Activated T-cell treated with anti-CD3 and anti-CD28 coated beads for 24 hours (primary cell): ENCODE measurements at places on chromosomes 16 and 17.

GRCh38 chr17:35765086-35765710, 4.5 kb downstream of the C17orf50 start:
- DNase-seq, result no peak

GRCh38 chr17:47716375-47716774, 16.7 kb upstream of the TBX21 start:
- no peak for DNase-seq

DNA sequence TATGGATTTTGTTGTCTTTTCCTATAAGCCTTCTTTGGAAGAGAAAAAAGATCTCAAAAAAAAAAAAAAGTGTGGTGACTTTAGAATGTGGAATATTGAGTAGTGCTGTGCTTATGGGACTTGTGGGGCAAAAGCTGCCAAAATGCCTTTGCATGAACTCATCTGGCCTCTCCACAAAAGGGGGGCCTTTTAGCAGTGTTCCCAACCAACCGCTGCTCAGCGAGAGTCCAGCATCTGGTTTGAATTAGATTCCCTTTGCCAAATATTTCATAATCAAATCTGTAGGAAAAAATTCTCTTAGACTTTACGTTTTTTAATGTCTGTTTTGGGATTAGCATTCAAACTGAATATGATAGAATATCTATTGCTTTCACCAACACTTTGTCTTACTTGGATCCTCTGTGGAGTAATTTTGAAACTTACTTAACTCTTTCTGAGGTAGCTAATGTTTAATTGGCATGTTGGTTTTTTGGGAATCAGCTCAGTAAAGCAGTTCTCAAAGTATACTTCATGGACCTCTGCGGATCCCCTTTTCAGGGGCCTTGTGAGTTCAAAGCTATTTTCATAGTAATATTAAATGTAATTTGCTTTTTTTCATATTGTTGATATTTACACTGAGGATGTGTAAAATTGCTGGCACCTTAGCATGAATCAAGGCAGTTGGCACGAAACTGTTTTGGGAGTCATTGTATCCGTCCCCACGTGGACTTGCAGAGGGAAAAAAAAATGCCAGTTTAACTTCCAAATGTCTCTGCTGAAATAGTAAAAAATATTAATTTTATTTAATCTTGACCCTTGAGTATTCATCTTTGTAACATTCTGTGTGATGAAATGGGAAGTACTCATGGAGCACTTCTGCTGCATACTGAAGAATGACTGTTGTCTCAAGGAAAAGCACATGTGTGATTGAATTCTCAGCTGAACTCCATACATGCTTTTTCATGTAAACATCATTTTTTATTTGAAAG, 34.7 kb upstream of the VPS4A start:
- DNase-seq, result no peak

GRCh38 chr17:51259564-51260236, at the start of gene MBTD1:
TSS of gene MBTD1 (minus strand) at chr17:51260049. CDS start at chr17:51225161, 34,888 bp downstream.
- peak; percentile 90 for DNase-seq

GRCh38 chr17:73949903-73950592, 253.4 kb upstream of the RPL38 start:
- DNase-seq, result no peak

DNA sequence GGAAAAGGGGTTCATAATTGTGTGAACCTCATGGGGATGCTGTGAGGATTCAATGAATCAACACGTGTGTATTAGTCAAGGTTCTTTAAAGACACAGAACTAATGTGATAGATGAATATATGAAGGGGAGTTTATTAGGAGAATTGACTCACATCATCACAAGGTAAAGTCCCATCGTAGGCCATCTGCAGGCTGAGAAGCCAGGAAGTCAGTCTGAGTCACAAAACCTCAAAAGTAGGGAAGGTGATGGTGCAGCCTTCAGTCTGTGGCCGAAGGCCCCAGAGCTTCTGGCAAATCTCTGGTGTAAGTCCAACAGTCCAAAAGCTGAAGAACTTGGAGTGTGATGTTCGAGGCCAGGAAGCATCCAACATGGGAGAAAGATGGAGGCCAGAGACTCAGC, 413.4 kb downstream of the CDH13 start:
- DNase-seq, result no peak

- DNase-seq, result no peak
Observed at GRCh38 chr16:63372815-63373214, 1336.6 kb upstream of the CDH8 start.

GRCh38 chr16:21685034-21685455, 21.3 kb downstream of the OTOA start:
- no peak for DNase-seq

DNA sequence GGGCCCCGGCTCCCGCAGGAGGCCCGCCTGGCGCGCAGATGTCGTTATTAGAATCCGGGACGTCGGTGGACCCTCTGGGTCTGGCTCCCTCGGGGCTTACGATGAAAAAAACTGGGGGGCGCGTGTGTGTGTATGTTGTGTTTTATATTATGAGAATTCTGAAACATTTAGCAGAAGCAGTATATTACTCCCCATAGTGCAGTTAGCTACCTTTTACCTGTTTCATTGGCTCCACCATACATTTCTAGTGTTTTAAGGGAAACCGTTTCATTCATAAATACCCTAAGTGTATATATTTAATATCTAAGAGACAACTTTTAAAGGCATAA, 486 bp upstream of the DNAJA2 start:
- no peak for DNase-seq

GRCh38 chr16:74950511-74950910, 34.4 kb downstream of the WDR59 start:
- no peak for DNase-seq

DNA sequence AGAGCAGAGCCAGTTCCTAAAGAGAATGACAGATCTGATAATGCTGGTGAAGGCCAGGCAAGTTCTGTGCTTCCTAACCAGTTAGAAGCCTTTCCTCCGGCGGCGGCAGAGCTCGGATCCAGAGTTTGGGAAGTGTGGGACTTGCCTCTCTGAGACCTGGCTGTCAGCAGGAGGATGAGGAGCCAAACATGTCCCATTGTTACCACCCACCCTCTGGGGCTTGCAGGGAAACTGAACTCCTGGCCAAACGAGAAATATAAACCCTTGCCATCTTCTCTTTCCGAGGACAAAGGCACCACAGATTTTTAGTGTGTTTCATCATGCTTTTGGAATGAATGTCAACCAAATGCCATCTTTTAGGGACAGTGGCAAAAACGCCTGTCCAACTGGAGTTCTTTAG, 80.2 kb upstream of the SMURF2 start:
- no peak for DNase-seq

- DNase-seq, result no peak
Observed at GRCh38 chr17:51362811-51363585, 102.7 kb downstream of the UTP18 start.

DNA sequence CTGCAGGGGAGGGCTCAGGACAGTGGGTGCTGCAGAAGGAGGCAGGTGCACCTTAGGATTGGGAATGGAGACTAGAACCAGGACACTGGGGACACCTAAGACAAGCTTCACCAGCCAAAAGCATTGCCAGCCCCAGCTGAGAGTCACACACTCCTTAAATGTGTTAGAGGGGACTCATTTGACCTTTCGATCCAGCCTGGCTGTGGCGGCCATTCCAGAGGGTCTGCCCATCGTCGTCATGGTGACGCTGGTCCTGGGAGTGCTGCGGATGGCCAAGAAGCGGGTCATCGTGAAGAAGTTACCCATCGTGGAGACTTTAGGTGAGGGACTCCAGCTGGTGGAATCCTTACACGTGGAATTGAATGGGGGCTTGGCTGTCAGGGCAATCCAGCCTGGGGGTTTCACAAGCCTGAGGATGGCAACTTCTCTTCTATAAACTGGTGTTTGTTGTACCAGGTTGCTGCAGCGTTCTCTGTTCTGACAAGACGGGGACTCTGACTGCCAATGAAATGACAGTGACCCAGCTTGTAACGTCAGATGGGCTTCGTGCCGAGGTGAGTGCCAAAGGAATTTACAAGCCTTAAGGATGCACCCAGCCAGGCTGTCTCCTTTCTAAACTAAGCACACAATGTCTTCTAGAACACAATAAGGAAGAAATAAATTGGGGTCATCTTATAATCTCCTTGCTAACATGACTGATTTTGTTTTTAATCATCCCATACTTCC, 65.3 kb downstream of the MEAK7 start:
- no peak for DNase-seq

- no peak for DNase-seq
Observed at GRCh38 chr16:65713181-65713808, 591.4 kb upstream of the CDH11 start.

- no peak for DNase-seq
Observed at GRCh38 chr16:73018821-73019456, 29.0 kb downstream of the ZFHX3 start.
